ENCODE measurements at places on chromosomes 3 and 15.

DNA sequence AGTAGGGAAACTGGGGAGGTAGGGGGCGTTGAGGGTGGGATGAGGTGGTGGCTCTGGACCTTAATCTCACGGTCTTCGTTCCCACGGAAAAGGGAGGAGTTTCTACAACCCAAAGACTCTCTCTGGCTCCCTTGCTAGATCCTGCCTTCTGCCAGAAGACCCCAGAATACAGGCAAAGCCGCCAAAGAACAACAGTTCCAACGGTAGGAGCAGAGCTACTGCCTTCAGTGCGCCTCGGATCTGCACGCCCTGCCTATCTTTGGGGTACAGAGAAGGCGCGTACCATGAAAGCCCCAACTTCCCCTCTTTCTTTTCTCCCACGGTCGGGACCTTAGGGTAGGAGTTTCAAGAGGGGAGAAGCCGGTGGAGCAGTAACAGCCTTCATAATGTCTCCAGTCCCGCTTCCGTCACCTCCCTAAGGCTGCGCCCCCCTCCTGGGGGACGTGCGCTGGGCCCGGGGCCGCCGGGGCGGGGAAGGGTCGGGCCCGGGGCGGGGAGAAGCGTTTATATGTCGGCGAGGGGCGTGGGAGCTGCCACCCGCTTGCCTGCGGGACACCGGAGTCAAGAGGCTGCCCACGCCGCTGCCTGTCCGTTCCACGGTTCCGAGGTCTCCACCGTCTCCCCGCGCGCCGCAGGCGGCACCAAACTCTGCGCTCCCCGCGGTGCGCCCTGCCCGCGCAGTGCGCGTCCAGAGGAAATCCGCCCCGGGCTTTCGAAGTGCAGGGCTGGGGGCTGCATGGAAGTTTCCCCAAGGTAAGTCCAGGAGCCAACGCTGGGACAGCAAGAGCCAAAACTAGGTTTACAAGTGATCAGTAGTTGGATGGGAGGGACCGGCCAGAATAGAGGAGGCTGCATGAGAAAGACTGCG is at the start of gene COL6A6:
Gene COL6A6, plus strand, starts transcription at position 533 of the 868 bp plus-strand sequence. CDS start 43,188 bp downstream, outside the sequence.
- no peak for DNase-seq

DNA sequence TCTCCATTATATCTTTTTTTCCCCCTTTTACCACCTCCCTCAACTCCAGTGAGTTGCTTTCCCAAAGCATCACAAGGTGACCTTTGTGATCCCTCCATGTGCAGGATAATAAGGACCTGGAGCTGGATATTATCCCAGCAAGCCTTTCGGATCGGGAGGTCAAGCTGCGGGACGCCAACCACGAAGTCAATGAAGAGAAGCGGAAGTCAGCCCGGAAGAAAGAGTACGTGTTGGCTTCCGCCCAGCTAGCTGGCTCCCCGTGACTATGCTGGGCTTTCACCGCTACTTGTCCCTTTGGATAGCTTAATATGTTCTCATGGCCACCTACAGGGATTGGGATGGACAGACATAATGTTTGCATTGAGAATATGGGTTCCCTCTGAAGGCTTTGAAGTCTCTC is 273.7 kb upstream of the UMPS start:
- no peak for DNase-seq

DNA sequence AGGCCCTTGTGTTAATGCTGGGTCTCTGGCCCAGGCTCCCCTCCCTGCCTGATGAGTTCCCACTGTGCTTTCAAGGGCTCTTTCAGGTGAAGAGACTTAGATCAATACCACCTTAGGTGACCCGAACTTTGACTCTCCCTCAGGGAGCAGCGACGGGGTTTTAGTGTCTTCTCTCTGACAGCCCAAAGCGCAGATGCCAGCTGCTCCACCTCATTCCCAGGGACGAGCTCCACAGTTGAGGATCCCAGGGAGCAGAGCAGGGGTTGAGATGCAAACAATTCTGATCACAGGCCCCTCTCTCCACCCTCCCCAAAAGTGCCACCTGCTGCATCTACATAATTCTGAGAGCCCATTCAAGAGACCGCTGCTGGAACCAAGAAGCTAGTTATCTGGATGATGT is 265.1 kb downstream of the TJP1 start:
- no peak for DNase-seq

- no peak for DNase-seq
These were observed 84.3 kb upstream of the ROPN1 start for GRCh38 chr3:124076235-124076634.

DNA sequence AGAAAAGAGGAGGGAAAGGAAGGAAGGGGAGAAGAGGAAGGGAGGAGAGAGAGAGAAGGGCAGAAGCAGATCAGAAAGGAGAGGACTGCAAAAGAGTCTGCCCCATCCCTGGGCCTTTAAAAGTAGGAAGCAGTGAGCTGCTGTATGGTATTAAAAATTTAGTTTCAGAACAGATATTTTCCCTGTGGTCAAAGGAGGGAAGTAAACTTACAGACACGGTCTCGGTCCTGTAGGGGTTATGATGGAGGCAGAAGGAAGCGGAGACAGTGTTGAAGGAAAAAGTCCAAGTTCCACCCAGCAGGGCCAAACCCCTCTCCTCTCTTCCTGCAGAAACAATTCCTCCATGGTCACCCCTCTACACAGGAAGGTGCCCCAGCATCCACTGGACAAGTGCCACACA is 122.0 kb upstream of the PROK2 start:
- no peak for DNase-seq

DNA sequence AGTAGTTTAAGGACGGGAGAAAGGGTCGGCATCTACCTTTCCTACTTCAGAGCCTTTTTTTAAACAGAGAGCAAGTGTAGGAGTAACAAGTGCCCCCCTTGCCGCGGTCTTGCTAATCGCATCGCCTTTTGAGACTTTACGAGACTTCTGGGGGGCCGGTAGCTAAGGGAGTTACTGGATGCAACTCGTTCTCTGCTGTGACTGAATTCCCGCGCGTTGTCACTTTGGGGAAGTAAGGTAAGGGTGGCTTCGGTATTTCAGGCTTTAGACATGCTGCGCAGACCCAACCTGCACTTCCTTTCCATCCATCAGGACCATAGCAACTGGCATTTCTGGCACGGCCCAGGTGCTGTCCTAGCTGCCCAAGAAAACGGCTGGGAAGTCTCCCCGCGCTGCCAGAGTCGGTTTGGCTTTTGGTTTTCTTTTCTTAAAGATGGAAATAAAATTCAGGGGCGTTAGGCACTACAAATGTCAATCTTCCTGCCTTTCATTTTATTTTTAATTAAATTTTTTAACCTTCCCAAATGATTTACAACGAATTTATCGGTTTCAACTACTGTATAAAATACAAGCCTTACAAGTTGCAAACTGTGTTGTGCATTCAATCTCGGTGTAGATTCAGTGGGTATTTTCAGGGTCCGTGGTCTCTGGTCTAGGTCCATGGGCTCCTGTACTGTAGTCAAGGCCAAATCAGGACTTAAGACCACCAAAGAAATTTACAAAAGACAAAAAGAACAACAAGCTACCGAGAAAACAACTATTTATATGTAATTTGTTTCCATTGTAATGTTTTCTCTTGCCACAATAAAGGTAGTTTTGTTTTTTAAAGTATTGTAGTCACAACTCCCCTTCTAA is 3.5 kb downstream of the MECOM start:
- DNase-seq: no peak

GRCh38 chr15:22839046-22839695 is 705 bp downstream of the NIPA2 start:
- no peak for DNase-seq

DNA sequence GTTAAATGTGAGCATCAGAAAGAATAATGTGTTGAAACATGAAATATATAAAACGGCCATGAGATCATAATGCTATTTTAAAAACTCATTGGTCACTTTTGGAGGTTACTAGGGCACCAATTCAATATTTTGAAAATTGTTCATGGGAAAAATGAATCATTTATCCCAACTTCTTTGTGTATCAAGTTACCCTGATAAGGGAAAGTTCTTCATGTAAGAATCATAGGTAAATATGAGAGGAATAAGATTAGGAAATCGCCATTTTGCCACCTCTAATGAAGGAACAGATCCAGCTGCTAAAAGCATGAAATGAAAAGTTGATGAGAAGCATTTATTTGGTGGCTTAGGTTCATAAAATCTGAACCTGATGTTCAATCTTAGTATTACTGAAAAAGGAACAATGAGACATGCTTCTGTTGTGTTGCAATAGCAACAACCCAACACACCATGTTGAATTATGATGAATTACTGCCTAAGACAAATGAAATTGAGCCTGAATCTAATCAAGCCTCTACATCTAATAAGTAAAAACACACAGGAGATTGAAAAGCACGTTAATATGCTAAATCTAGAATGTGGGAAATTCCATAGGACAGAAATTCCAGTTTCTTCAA is 32.5 kb downstream of the ABHD5 start:
- no peak for DNase-seq

DNA sequence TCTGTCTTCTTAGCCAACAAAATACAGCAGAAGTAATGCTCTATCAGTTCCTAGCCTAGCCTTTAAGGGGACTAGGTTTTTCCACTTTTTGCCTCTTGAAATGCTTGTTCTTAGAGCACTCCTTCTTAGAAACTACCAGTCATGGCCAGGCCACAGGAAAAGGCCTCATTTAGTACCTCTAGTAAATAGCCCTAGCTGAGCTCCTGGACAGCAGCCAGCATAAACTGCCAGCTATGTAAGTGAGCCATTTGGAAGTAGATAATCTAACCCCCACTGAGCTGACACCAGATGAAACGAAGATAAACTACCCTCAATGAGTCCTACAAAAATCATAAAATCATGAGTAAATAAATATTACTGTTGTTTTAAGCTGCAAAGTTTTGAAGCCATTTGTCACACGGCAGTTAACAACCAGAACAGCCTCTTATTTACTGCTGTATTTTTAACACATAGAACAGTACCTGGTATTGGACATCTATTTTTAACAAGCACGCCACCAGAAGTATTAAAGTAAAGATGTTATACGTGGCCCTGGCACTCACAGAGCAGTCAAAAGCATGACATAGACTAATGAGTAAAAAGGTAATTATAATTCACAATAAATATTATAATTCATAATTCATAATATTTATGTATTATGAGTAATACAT is 12.0 kb downstream of the TBC1D5 start:
- DNase-seq: no peak

DNA sequence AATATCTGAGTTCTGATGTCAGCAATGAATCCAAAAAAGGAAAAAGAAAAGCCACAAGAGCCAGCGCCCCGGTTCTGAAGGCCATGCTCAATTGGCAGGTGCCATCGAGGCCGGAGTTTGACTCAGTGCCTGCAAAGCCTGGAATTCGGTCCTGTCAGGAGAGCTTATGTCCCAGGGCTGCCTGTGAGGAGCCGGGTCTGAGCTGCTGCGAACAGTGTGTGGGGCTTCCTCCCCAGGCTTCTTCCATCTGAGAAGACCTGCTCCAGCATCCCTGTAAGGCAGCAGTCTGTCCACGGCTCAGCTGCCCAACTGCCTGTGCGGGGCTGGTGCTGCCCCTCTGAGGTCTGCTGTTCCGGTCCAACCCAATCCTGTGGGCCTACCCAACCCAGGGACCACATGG is 46.1 kb downstream of the ROPN1B start:
- no peak for DNase-seq

GRCh38 chr3:71055257-71056001 is 528.1 kb downstream of the FOXP1 start:
- no peak for DNase-seq

GRCh38 chr3:20245781-20246180 is 59.8 kb upstream of the SGO1 start:
- DNase-seq: no peak

- DNase-seq: no peak
These were observed 60.5 kb upstream of the ACTC1 start for GRCh38 chr15:34855893-34856292.

DNA sequence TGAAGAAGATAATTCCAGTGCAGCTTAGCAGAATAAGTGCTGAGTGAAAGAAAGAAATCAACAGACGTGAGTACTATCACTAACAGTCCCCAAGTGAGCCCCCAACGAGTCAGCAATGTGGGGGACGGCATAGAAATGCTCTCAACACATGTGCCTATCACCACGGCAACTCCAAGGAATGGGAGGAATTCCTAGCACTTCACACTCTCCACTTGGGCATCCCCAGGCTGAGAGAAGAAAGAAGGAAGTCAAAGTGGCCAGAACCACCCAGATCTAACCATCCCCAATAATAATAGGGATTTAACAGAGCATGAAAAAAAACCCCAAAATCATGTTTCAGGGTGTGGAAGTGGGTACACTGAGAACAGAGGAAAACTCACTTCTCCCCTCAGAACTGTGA is 29.3 kb upstream of the CPNE4 start:
- DNase-seq: no peak

DNA sequence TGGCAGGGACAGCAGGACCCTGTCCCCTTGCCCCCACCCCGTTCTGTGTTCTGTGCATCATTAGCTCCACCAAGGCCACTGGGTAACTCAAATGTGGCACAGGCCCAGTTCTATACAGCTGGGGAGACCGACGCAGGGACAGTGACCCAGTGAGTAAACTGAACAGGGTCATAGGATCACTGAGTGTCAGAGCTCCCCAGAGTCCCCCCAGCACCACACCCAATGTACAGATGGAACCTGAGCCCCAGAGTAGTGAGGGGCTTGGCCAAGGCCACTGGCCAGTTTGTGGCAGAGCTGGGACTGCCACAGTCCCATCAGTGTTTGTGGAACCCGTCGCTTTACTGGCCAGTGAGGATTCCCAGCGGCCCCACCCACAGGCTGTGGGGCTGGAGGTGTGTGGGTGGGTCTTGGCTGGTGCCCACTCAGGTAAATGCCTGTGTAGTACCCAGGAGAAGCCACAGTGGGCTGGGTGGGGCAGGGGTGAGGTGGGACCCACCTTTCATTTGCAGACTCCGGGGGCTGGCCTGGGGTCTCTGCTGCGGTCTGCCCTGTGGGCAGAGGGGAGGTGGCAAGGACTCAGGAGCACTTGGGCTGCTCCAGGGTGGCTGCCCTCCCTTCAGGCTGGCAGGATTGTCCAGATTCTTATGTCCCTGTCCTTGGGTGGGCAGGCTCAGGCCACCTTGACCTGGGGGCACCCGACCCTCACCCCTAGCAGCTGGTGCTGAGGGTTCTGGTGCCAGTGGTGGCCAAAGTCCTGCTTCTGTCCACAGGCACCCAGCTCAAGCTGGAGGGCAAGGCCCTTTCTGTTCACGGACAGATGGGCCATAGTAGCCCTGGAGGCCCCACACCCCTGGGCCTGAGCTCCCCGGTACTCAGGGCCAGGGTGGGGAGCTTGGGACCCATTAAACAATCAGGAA is 11.6 kb upstream of the CLK3 start:
- DNase-seq: no peak

GRCh38 chr15:97759363-97759762 is 201.1 kb upstream of the ARRDC4 start:
- no peak for DNase-seq

DNA sequence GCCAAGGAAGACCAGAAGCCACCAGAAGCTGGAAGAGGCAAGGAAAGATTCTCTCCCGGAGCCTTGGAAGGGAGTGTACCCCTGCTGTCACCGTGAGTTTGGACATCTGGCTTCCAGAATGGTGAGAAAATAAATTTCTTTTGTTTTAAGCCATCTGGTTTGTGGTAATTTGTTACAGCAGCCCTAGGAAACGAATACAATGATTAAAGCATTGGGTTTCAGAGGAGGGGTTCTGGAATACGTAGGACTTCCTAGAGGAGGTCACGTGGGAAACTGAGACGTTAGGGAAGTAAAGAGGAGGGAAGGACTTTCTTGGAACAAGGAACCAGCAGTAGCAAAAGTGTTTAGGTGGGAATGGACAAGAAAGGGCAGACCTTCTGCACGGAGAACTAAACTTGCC is 377.7 kb downstream of the IL20RB start:
- DNase-seq: no peak

GRCh38 chr3:37031096-37031682 is 37.9 kb downstream of the MLH1 start:
- no peak for DNase-seq

GRCh38 chr3:71692139-71692538 is 33.1 kb downstream of the EIF4E3 start:
- no peak for DNase-seq

- DNase-seq: no peak
These were observed 41.2 kb downstream of the SLC6A11 start for GRCh38 chr3:10857235-10857634.
